Activated naive CD4-positive, alpha-beta T cell treated with anti-CD3 and anti-CD28 coated beads, Interleukin-2, amount 50 U/mL, for 72 hours (primary cell): ENCODE measurements at places on chromosomes 4 and X.

GRCh38 chrX:11193035-11193469, 81.9 kb downstream of the HCCS start:
- DNase-seq, result no peak

DNA sequence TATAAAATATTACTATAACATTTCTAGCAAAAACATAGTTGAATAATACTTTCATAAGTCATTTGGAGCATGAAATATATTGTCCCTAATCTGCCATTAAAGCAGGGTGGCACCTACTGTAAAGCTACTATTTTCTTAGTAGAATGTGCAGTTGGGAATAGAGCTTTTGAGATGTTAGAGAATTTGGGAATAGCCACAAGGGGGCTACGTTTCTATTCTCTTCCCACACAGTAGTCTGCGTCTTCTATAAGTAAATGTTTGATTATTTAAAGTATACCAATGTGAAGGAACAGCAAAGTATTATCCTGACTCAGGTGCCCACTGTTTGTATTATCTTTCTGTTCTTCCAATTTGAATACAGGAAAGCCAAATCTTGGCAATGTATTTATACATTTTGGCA, 323.2 kb upstream of the GIMD1 start:
- no peak for DNase-seq

DNA sequence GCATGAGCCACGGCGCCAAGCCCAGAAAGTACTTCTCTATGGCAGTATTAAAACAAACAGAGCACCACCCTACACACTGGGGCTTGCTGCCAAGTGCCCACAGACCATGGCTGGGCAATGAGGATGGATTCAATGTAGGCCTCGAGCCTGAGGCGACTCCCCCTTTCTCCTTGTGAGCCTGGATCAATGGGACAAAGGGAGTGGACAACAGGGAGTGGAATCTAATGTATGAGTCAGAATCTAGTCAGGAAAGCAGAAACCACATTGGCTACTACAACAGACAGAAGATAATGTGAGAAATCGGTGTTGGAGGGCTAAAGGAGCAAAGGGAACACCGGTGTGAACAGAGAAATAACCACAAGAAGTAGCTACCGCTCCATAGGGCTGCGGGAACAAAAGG, 37.7 kb upstream of the OCIAD2 start:
- no peak for DNase-seq

GRCh38 chrX:74449322-74449936, 28.1 kb downstream of the SLC16A2 start:
- no peak for DNase-seq

DNA sequence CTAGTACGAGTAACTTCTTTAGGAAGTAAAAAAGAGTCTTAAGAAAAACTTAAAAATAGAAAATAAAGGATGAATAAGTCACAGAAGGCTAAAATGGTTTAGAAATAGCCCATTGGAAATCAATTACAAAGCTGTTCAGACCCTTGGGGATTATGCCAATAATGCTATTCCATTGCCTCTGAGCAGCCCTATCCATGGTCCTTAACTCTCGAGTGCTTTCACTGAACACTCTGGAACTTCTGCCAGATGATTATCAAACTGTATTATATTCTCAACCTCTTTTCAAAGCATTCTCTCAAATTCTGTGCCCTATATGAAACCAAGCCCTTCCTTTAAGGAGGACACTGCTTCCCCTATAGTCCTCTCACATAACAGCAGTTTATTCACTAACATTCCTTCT, 17.0 kb downstream of the SLC9B1 start:
- DNase-seq, result no peak

- DNase-seq, result no peak
These were observed 8.3 kb upstream of the NAP1L5 start for GRCh38 chr4:88705805-88706492.

- no peak for DNase-seq
These were observed 3.3 kb downstream of the PCDH10 start for GRCh38 chr4:133152330-133152821.

GRCh38 chrX:130715299-130715698, 187.7 kb downstream of the ENOX2 start:
- no peak for DNase-seq

DNA sequence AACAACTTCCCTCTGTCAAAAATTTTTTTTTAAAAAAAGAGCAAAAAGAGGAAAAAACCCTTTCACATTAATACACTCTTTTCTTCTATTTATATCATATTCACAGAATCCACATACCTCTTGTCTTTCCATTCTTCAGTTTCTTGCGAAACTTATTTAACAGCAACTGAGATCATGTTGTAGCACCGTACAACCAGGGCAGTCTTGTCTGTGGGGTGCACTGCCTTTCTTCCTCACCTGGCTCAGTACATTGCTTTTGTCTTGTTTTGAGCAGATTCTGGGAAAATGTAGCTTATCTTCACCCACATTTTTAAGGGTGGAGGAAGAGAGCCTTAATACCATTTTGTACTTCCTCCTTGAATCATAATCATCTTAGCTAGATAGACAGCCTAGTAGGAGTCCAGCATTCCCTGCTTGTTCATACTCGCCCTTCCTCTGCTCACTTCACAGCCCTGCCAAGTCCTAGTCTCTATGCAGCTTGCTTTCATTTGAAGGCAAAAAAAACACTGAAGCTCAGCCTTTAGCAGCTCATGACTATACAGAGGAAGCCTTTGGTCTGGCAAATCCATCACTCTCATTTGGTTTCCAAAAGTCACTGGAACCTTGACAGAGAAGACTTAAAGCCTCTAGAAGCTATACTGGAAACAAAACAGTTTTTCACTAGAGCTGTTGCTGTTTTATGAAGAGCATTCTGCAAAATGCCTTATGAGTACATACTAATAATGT, 140.6 kb upstream of the BANK1 start:
- no peak for DNase-seq

GRCh38 chrX:78769101-78769755, 21.7 kb downstream of the LPAR4 start:
- DNase-seq, result no peak

GRCh38 chr4:4950561-4951290, 68.5 kb downstream of the CYTL1 start:
- DNase-seq, result no peak

GRCh38 chrX:118727686-118728339, 407 bp downstream of the IL13RA1 start:
- no peak for DNase-seq

GRCh38 chr4:74370912-74371311, 6.0 kb downstream of the EREG start:
- peak; percentile 10 for DNase-seq

DNA sequence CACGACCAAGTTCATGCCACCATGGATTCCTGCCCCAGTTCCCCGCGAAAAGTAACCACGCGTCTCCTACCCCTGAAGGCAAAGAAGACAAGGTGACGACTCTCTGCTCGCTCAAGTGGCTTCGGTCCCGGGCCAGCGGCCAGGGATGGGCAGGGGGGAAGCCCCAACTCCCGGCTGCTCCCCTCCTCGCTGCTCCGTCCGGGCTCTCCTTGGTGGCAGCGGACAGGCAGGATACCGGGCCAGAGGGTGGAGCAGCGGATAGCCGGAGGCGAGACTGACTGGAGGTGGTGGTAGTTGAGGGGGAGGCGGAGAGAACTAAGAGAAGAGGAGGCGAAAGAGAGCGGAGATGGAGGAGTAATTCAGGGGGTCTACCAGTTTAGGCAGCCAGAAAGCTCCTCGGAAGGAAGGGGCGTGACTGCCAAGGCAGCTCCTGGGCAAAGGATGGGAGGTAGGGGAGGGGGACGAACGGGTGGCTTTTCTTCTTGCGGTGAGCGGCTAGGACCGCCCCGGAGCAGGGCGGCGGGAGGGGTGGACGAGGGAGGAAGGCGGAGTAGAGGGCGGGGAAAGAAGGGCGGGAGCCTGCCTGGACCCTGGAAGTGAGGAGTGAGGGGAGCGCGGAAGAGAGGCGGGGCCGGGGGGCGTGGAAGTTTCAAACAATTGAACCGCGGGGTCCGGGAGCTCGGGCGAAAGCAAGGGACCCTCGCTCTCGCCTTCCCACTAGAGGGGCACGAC, at the start of gene AMOT:
Gene AMOT (minus strand): TSS at position 450 of the 732 bp plus-strand sequence. CDS start 17,705 bp downstream, outside the sequence.
- peak; percentile 19 for DNase-seq

- no peak for DNase-seq
These were observed 63.4 kb upstream of the KLF3 start for GRCh38 chr4:38600575-38600974.

DNA sequence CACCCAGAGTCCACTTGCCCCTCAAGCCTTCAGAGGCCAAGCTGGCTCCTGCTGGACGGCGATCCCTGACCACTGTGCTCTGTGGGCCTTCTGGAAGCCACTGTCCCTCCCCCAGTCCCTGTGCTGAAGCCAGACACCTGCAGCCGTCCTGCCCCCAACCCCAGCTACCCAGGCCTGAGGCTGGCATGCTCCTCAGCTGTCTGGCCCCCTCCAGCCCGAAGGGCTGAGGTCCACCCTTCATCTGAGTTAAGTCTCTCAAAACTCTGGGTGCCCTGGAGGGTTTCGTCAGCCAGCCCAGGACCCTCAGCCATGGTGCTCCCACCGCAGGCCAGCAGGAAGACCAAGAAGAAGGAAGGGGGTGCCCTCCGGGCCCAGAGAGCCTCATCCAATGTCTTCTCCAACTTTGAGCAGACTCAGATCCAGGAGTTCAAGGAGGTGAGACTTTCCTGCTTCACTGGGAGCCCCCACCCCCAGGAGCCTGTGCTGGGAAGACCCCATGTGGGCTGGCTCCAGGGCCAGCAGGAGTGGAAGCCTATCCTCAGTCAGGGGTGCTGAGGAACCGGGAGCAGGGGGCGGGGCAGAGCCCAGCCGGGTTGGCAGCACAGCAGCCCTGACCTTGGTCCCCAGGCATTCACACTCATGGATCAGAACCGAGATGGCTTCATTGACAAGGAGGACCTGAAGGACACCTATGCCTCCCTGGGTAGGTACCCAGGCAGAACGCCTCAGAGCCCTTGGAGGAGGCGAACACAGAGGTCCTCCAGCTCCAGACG, 4.2 kb downstream of the MYL5 start:
- no peak for DNase-seq

- DNase-seq, result no peak
These were observed 377.5 kb downstream of the CENPC start for GRCh38 chr4:67167849-67168248.

- DNase-seq, result no peak
These were observed 18.8 kb downstream of the RGS12 start for GRCh38 chr4:3311489-3312171.

DNA sequence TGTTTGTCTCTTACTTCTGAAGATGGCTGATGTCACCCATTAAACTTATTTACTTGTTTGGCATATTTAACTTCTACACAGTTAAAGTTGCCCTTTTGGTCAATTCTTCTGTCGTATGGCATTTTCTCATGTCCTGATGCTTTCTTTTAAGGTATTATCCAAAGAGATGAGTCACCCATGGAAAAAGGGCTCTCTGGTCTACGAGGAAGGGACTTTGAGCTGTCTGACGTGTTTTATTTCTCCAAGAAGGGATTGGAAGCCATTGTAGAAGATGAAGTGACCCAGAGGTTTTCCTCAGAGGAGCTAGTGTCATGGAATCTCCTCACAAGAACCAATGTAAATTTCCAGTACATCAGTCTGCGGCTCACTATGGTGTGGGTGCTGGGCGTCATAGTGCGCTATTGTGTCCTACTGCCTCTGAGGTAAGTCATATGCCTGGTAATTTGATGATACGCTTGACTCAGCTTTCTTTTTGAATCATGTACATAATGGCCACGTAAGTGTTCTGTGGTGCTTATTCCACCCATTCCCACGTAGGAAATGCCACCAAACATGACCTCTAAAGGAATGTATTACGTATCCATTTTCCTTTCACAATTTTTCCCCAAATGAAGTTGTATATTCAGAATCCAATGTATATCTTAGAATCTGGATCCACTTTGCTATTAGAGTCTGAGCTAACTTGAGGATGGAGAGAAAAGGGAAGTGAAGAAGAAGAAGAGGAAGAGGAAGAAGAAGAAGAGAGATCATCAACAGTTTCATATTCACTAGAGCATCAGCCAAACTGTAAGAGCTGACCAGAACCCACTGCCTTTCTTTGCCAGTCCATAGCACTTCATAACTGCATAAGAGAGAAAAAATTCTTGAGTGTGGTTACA, 45.7 kb downstream of the GPAT3 start:
- no peak for DNase-seq

GRCh38 chrX:70525733-70526132, 81.1 kb downstream of the DLG3 start:
- DNase-seq, result no peak

DNA sequence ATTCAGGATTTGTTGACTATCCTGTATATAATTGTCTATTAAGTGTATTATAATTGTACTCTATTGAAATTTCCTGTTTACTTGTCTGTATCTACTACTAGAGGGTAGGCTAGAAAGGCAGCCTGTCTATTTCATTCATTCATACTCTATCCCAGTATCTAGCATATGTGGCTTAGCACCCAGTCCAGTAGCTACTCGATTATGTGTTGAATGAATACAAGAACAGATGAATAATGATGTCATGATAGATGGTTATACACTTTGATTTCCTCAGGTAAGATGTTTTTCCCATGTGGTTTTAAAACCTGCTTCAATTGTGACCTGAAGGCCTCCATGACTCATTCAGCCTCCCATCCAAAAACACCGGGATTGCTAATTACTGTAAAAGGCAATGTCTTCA, 68.0 kb downstream of the IL21 start:
- no peak for DNase-seq

DNA sequence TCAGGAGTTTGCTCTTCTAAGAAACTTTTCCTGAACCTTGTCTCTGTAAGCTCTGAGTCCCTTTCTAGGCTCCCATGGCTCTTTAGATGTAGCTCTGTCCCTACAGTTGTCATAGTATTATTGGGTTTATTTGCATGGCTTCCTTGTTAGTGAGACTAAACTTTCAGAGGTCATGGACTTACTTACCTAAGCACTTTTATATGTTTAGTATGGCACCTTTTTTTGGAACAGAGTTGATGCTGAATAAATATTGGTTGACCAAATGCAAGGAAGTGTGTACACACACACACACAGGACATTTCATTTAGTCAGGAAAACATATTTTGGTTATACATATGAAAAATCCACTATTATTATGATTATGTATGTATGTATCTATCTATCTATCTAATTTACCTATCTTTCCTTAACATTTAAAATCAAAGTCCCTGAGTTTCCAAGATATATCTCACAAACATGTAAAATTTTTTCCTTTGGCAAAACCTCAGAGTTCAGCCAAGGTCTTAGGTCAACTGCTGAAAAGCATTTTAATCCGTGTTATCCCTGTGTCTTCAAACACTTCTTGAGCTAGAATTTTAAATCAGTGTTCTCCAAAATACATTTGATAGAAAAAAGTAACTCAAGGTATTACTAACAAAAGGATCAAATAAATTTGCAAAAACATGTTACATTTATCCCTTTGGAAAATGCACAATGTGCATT, 47.1 kb upstream of the GBA3 start:
- no peak for DNase-seq
